Mucosa of gallbladder (tissue), 1 donor: ENCODE measurements at places on chromosomes 2 and 18. TPM values are rescaled to one million over a fixed set of nuclear protein-coding genes. Genes with fewer than 3 reads are reported as not detected.

- peak; percentile 69 for DNase-seq
Observed at GRCh38 chr2:174778085-174778981, 14.1 kb upstream of the CHRNA1 start.

DNA sequence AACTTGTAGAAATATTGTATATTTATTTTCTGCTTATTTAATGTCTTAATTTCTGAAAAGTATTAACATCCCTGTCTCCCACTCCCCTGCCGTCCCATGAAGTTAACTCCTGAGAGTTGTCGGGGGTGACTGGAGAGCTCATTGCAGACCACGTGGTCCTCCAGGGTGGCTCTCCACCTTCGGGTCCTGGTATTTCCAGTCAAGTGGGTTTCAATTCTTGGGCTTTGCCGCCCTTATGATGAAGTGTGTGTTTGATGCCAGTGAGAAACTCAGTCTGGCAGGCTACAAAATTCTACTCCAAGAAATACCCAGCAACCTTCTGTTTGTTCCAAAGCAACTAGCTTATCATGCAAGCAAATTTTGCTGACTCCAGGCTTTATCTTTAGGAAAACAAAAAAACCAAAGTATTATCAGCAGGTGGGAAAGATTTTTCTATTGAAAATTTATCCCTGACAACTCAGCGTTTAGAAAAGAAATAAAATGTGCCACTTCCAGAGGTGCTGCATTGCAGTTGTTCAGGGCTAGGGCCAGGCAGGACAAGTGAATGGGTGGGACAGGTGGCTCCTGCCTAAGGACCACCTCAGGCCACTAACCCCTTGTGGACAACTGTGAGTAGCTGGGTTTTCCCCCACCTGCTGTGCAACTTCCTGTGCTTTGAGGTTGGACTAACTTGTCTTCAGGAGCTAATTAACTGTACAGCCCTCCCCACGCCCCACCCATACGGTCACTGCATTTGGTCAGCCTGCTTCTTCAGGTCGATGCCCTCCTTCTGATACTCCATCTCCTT lies 46.6 kb downstream of the BCL2L11 start:
- no peak for DNase-seq

GRCh38 chr2:62724886-62725711 lies 19.6 kb downstream of the EHBP1 start:
- DNase-seq, result no peak

DNA sequence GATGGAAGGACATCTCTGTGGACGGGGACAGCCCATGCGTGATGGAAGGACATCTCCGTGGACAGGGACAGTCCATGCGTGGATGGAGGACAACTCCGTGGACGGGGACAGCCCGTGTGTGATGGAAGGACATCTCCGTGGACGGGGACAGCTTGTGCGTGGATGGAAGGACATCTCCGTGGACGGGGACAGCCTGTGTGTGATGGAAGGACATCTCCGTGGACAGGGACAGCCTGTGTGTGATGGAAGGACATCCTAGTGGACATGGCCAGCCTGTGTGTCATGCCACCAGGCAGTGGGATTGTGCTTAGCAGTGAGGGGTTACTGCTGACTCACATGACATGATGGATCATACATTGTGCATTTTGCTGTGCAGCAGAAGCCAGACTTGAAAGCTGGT lies 30.0 kb upstream of the NFATC1 start:
- no peak for DNase-seq

GRCh38 chr18:76668546-76668945 lies 153.8 kb upstream of the ZNF236 start:
- no peak for DNase-seq

DNA sequence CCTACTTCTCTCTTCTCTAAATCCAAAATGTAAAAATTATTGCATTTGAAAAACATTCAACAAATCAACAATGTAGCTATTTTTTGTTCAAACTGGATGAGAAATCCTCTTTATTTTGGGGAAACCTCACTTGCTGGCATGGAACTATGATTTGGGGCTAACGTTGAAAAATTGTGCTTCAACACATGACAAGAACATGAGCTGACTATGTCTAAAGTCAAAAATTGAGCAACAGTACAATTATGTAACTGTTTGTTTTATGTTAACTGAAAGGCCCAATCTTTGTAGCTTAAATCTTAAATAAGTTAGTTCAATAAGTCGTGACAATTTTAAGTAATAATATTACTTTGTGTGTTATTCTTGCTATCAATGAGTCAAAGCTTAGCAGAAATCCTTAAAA lies 67.3 kb downstream of the TMEFF2 start:
- no peak for DNase-seq

GRCh38 chr2:101238930-101239759 lies 13.5 kb upstream of the CNOT11 start:
- peak; percentile 86 for DNase-seq

- no peak for DNase-seq
Observed at GRCh38 chr2:171566753-171567152, 44.5 kb downstream of the CYBRD1 start.

DNA sequence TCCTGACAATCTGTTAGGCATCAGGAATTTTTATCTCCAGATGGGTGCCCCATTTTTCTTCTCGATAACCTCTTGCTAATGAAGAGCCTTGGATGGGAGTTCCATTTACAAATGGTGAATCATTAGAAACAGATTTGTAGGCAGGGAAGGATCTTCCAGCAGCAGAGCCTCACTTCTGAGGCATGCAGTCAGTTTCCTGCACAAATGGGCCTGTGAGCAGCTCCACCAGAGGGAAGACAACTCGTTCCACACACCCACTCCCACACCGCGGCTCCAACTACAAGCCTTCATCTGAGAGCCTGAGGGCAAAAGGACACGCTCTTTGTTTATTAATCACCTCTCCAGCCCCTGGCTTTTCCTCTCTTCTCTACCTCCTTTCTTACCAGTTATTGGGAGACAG lies 108.5 kb downstream of the CTAGE1 start:
- DNase-seq, result no peak

GRCh38 chr2:119155633-119156032 lies 2.9 kb downstream of the C1QL2 start:
- DNase-seq, result no peak

DNA sequence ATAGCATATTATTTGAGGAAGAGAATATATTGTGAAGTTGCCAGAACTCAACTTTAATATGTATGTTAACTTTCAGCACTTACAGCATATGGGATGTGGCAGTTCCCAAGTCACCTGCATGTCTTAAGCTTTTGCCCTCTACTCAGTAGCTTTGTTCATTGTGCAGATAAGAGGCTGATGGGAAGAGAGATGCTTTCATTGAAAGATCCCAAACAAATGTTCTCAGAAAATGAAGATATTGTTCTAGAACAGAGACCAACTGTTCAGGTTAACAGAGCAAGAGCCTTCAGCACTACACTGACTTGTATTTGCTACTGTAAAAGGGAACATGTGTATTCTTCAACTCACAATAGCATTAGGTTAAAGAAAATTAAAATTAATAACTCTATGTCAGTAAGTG lies 28.1 kb downstream of the GAREM1 start:
- no peak for DNase-seq

- DNase-seq, result no peak
Observed at GRCh38 chr18:76640438-76640837, 145.4 kb upstream of the ZNF516 start.

DNA sequence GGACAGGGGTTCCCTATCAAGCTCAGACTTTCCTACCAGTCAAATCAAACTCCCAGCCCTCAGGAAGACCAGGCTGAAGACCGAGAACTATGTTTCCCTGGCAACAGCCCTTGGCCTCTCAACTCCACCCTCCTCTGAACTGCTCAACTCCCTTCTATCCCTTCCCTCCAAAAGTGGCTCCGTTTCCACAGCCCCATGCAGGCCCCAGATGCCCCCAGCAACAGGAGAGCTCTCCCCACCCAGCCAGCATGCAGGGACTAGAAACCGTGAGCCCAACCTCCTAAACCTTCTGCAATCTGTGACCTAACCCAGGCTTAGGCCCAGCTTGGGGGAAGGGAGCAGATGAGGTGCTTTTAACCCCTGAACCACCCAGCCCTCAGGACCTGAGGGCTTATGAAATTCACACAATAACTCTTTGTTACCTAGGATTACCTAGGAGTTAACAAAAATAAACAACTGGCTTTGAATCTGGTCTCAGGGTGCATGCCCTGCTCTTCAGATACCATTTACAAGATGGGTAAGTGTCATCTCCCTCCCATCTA lies 87.2 kb downstream of the BCL11A start:
- DNase-seq, result no peak

DNA sequence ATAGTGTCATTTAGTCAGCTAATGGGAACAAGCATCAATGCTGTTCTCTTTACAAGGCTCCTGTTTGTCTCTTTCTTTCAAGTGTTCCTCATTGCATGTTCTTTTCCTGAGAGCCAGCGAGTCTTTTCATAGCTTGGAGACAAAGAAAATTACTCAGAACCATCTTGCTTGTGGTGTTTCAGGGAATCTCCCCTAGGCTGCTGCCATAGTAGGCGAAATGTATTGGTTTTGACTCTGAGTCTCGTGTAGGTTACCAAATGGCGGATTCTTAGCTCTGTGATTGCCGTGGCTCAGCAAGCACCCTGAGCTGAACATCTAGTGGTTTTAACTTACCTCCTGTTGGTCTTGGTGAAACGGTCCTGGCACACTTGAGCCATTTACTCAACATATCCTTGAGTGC lies 68.7 kb downstream of the RHBDD1 start:
- DNase-seq, result no peak

MYOM1 gene
- 138 TPM for total RNA-seq

GPBAR1 gene
- 49.3 TPM for total RNA-seq

GPR45 gene
- not detected for total RNA-seq

DLX1 gene
- total RNA-seq, result 0.46 TPM

PLGLB1 gene
- 6.3 TPM for total RNA-seq

XIRP2 gene
- total RNA-seq, result 0.06 TPM

DPP10 gene
- total RNA-seq, result 6.6 TPM

SNORC gene
- 7.7 TPM for total RNA-seq
